ENCODE measurements at places on chromosomes 1 and 21.

DNA sequence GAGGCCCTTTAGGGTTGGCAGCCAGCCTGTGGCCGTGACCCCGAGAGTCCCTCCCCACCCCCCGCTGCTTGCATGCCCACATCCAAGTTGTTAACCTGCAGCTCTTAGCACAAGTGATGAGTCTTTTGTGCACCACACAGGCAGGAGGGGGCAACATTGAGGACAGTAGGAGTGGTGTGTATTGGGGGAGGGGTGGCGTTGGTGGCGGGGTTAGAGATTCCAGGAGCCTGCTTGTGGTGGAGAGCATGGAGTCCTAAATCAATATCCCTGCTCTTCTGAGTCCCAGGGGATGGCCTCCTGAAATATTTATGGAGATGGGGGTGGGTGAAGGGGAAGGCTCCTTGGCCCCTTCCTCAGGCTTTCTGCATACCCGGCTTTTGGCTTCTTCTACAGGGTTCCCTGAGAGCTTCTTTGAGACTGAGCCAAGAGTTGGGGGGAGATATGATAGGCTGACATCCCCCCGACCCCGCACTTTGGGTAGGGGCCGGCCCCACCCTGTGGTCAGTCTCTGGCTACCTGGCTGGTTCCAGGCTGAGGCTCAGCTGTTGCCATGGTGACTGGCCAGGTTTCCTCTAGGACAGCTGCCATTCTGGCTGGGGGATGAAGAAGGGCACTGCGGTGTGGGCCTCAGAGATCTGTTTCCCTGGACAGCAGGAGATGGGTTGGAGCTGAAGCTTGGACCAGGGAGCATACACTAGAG, 5.0 kb downstream of the CHRNB2 start:
- DNase-seq: no peak

DNA sequence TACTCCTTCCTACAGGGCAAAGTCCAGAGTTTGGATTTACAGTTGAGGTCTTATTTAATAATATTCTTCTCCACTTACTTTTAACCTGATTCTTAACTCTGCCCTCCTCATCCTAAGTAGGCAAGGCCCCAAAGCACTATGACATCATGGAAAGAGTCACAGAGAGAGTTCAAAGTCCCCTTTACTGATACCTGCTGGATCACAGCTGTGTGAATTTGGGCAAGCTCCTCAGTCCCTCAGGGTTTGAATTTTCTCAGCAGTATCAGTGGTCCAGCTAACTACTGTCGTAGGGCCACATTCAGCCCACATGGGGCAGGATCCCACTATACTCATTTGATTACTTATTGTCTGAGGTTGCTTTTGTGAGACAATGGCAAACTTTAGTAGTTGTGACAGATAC, 16.0 kb downstream of the TYW3 start:
- no peak for DNase-seq

- no peak for DNase-seq
Observed at GRCh38 chr1:8701794-8702471, 115.5 kb downstream of the RERE start.

DNA sequence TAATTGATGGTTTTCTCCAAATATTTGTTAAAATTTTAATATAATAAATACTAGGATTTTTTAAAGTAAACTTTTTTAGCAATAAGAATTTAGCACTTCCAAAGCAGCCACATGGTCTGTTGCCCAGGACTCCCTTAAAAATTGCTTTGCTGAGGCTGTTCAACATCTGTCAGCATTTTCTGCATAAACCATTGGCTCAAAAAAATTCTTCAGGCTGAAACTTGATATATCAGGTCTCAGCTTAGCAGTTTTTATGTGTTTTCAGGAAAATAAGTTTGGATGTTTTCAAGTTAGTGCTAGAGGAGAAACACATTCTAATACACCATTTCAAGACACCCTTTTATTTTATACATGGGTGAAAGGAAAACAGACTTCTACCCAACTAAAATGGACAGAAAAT, 69.1 kb upstream of the C1orf105 start:
- DNase-seq: no peak

- DNase-seq: no peak
Observed at GRCh38 chr1:207703712-207704111, 48.1 kb upstream of the CD46 start.

- no peak for DNase-seq
Observed at GRCh38 chr1:199691540-199691939, 336.0 kb upstream of the NR5A2 start.

DNA sequence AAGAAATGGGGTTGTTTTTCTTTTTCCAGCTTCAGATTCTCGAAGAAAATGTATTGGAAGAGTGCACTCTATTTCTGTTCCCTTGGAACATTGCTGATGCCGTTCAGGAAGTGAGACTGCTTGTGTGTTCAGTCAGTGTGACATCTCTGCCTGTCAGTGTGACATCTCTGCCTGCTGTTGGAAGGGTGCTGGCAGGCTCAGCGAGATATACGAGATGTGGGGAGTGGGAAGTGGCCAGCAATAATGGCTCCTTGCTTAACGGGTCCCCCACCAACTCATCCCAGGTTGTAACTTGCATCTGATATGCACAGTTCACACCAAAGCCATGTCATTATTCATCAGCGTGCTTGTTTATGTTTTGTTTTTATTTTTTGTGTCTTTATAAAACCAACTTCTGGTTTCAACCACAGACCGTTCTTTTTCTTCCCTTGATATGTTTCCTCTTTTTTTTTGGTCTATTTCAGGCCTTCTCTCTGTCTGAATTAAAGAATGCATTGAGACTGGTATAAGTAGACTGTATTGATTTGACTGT, 145.4 kb downstream of the GALNT2 start:
- no peak for DNase-seq

- no peak for DNase-seq
Observed at GRCh38 chr1:64866689-64867088, 99.7 kb downstream of the JAK1 start.

DNA sequence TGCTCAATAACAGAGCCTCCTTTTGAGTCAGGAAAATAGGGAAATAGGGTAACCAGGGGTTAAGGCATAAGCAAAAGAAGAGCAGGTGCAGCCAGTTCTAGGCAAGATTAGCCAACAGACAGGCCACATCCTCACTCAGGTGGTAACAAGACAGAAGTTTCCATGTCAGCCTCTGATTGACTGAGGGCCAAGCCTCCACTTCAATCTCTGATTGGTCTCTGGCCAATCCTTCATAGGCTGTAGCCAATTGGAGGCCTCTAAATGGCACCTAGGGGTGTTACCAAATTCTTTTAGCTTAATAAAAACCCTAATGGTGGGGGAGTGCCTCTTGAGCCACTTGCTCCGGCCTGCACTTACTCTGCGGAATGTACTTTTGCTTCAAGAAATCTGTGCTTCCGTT, 37.2 kb downstream of the LACTBL1 start:
- no peak for DNase-seq

DNA sequence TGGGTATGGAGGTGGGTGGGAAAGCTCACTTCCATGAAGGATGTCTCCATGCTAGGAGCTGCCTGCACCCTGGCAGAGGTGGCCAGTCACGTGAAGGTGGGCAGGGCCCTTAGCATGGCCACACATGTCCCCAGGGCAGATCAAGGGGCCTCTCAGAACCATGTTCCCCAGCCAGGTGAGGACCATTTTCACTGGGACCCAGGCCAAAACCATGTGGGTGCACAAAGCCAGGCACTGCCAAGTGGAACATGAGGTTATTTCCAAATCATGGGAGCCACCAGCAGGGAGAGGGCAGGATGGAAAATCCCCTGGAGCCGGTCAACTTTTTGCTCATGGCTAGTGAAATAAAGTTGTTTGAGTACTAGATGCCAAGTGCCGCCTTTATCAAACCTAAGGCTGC, 9.7 kb downstream of the ZNF692 start:
- no peak for DNase-seq

DNA sequence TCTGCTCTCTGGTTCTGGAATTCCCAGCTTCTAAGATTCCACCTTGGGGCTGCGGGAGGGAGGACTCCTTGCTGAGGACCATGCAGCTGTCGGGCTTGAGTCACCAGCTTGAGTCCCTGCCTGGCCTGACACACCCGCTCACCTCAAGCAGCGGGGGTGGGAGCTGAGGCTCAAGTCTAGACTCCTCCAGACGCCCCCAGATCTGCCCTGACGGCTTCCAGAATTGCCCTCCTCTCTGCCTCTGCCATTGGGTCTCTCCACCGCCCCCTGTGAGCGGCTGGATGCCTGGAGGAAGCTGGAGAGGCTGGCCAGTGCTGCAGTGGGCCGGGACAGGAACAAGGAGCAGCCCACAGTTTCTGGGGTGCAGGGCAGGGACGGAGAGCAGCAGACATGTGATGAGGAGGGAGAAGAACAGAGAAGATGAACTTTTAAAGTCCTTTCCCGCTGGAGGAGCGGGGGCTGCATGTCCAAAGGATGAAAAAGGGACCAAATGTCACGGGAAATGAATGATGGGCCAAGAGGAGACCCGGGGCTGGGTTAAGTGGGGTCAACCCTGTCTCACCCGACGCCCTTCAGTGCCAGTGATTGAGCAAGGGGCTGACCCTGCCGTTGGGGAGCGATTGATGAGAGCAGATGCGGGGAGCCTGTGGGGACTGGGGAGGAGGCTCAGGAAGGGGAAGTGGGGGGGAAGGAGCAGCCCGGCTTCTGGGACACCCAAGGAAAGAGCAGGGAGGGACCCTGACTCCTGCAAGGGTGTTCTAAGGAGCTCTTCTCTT, 13.5 kb downstream of the CRABP2 start:
- DNase-seq: no peak

DNA sequence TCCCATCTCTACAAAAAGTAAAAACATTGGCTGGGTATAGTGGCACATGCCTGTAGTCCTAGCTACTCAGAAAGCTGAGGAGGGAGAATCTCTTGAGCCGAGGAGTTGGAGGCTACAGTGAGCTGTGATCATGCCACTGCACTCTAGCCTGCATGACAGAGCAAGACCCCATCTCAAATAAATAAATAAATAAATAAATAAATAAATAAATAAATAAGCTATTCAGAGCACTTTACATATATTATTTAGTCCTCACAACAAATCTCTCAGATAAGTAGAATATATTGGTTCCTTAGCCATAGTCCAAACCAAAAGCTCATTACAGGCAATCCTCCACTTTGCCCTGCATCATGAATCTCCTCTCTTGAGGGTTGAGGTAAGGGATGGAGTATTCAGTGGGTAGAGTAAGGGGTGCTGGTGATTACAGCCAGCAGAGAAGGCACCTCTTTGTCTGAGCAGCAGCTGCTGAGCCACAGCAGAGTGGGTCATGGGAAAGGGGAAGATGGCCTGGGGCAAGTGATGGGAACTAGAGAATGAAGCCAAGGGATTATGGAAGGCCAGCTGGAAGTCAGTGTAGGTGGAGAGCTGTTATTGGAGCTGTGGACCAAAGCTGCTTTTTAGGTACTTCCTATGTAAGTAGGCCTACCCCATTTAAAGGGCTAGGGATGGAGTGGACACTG, 115.5 kb upstream of the ZNF644 start:
- DNase-seq: no peak

- DNase-seq: no peak
Observed at GRCh38 chr1:22915816-22916470, 56.7 kb downstream of the LACTBL1 start.

- no peak for DNase-seq
Observed at GRCh38 chr1:42221456-42221855, 56.9 kb upstream of the GUCA2A start.

GRCh38 chr1:113929750-113930498, 800 bp downstream of the HIPK1 start:
- DNase-seq: peak; percentile 87

DNA sequence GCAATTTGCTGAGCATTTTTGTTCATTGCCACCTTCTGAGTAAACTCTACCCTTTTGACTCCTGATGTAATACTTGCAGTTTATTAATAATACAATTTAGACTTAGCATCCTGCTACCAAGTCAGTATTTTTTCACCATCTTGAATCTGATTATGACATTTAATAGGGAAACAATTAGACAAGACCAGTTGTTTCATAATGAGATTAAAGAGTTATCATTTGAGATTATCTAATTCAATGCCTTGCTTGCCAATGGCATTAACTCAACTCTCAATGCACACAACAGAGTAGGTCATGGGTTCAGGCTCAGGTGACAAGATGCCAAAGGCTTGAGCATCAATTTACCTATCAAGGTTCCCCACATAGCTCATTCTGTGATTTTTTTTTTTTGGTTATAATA, 488.4 kb downstream of the DISC1 start:
- no peak for DNase-seq

DNA sequence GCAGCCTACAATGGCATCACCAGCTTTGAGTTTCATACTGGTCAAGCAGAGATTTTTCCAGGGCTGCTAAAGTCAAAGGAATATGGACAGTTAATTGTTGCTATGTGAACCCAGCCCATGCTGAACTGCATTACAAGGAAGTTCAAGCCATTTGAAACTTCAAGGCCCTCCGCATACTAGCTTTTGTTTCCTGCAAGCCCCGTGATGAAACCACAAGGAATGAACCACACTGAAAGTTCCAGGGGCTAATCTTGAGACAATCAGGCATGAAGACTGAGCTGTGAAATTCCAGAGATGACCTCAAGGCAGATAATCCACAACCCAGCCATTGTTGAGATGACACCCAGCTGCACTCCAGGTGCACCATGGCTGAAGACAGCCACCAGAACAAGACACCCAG, 180.8 kb downstream of the C1orf21 start:
- no peak for DNase-seq

- DNase-seq: no peak
Observed at GRCh38 chr1:71908303-71908702, 374.0 kb downstream of the NEGR1 start.

- DNase-seq: no peak
Observed at GRCh38 chr1:23004112-23004511, 11.5 kb downstream of the TEX46 start.

- no peak for DNase-seq
Observed at GRCh38 chr1:29838738-29839320, 602.5 kb downstream of the PTPRU start.

DNA sequence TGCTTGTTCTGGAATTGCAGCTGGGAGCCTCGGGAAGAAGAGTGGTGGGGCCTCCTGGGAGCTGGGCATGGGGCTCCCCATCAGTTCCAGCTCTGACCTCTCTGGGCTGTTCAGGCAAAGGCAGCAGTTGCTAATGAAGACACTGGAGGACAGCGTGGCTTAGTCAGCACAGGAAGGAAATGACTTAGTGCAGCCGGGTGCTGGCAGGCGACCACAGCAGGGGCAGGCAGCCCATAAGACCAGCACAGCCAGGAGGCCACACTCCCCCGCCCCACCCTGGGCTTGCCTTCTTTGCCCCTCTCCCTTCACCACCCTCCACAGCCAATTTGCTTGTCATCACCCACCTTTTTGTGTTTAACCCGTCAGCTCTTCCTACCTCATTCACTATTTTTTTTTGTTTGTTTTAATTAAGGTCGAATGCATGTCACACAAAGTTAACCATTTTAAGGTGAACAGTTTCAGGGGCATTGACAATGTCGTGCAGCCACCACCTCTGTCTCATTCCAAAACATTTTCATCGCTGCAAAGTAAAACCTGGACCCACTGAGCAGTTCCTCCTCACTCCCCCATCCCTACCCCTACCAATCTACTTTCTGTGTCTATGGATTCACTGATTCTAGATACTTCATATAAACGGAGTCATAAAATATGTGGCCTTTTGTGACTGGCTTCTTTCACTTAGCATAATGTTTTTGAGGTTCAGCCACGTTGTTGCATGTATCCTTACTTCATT, 10.9 kb downstream of the OLIG2 start:
- DNase-seq: no peak

Data from CD4-positive, alpha-beta T cell treated with Interleukin-17A for 1 hour (primary cell).